Cardiac septum (tissue), 1 donor: ENCODE measurements at places on chromosomes 1 and 21. TPM values are rescaled to one million over a fixed set of nuclear protein-coding genes. Genes with fewer than 3 reads are reported as not detected.

DNA sequence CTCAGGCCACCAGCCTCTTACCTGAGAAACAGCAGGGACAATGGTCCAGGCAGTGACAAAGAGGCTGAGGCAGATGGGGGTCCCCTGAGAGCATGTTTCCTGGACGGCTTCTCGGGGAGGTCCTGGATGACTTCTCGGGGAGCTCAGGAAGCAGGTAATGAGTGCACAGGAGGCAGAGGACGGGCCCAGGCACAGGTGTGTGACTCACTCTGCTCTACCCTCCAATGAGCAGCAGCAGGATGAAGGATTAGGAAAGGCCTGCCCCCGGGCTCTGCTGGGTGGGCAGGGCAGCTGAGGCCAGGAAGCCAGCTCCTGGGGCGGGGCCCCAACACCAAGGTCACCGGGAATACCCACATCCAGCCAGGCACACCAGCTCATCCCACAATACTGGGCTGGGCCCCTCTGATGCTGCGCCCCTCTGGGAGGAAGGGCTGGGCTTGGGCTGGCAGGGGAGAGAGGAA, 17.2 kb upstream of the PTAFR start:
- no peak for DNase-seq

DNA sequence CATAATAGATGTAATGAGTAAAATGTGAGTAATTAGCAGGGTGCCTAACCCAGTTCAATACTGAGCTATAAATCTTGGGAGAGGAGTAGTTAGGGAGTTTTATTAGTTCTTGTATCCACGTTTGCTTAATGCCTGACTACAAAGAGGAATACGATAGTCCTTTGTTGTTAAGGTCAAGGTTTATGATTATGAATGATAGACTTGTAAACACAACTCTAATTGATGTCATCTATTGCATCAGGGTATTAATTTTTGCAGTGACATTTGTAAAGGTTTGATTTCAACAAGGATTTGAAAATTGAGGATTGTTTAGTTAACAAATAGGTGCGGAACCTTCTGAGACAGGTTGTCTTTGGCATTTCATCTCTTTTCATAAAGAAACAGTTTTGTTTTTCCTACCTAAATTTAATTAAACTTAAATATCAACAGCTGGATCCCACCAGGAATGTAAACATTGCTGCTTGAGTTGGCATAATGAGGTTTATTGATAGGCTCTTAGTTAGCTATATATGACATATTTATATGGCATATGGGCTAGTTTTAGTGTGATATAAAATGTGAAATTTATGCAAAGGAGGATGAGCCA, 9.7 kb downstream of the SOAT1 start:
- no peak for DNase-seq

- no peak for DNase-seq
Observed at GRCh38 chr1:217389895-217390294, 241.0 kb downstream of the GPATCH2 start.

DNA sequence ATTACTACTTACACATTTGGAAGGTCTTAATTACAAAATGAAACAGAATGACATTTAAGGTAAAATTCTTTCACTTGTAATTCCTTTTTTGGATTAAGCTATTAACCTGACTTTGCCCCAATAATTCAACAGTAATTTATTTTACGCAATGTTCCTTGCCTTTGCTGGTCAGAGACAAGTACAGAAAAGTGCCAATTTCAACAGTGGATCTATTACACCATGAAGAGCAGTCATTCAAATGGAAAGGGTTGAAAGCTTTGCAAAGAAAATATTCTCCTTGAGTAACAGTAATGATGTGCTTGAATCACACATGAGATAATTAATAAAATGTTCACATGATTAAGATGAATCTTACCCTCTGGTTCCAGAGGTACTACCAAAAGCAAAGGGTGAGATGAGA, 84.7 kb downstream of the APP start:
- no peak for DNase-seq

DNA sequence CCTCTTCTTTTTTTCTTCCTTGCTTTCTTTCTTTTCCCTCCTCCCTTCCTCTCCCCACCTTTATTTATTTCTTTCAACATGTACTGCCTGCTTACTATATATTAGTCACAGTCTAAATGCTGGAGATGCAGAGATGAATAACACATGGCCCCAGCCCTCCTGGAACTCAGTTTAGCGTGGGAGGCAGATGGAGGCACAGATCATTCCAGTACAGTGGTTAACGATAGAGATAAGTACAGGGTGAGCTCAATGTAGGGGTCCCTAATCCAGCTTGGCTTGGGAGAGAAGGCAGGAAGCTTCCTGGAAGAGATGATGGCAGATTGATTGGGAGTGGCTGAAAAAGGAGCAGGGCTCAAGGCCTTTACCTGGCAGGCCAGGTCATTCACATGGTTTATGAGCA, 55.6 kb upstream of the PPP2R5A start:
- DNase-seq: no peak

- DNase-seq: peak; percentile 17
Observed at GRCh38 chr1:111814305-111814628, 58.6 kb downstream of the DDX20 start.

DNA sequence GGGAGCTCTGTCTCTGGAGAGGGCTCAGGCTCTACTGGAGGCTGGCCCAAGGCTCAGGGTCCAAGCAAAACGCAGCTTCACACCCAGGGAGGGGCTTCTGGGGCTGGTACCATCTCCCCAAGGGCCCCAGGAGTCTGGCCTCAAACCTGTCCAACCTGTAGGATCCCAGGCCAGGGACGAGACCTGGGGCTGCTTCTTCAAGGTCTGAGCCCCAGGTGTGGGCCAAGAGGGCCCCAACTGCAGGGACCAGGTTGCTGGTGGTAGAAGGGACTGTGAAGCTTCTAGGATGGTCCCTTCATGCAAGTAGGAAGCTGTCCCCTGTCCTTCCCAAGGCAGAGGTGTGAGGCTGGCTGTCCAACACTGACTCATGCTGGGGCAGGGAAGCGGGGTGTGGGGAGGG, 7.8 kb upstream of the MMEL1 start:
- DNase-seq: peak; percentile 35

- DNase-seq: peak; percentile 99
Observed at GRCh38 chr1:235504494-235505222, 406 bp upstream of the B3GALNT2 start.

GRCh38 chr1:25658791-25659431, 42.3 kb downstream of the MAN1C1 start:
- peak; percentile 81 for DNase-seq

- DNase-seq: no peak
Observed at GRCh38 chr1:166910396-166910994, 34.4 kb upstream of the TADA1 start.

DNA sequence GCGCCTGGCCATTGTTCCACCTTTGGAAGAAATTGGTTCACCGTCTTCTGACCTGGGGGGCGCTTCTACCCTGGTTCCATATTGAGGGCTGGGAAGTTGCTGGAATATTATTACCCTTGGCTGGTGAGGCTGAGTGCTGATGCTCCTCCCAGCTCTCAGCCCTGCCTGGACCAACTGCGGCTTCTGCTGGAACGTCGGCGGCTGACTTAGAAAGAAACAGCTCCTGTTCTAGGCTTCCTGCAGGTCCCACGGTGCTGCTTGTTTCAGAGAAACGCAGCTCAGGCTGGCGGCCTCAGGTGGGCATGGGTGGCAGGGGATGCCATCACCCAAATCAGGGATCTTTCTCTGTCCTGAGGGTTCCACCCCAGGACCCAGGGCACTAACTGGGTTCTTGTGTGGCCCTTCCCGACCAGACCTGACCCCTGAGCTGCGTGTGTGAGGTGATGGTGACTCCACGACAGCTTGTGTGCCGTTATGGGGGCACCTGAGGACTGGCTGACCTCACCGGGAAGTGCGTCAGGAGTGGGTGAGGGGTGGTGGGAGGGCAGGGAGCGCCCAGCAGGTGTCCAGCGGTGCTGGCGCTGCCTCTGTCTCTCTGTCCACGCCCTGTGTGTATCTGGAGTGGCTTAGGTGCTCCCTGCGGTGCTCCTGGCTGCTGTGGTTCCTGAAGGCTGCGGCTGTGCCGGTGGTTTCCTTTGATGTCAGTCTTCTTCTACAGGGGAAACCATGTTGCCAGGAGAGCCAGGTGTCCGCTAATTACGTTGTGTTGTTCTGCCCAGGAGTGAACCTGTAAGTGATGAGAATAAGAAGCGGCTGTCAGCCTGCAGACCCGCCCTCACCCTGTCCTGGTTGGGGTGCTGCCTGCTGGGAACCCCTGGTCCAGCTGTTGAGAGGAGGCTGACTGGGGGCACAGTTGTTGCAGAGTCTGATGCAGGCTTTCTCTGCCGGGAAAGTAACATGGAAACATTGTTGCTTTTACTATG, 8.9 kb downstream of the SKI start:
- no peak for DNase-seq

- no peak for DNase-seq
Observed at GRCh38 chr1:247077213-247077612, 1.4 kb downstream of the ZNF670 start.

The DNASE2B gene
- not detected for total RNA-seq

The IL12RB2 gene
- total RNA-seq: 0.22 TPM

The SLAMF6 gene
- total RNA-seq: 0.13 TPM

The RBM11 gene
- 0.57 TPM for total RNA-seq

The TMEM269 gene
- not detected for total RNA-seq

The SPRR2A gene
- not detected for total RNA-seq
